Activated CD4-positive, alpha-beta T cell treated with anti-CD3 and anti-CD28 coated beads for 1 hour (primary cell): ENCODE measurements at places on chromosomes 3 and 15.

GRCh38 chr3:69881051-69881450 is 118.5 kb upstream of the SAMMSON start:
- DNase-seq, result no peak

GRCh38 chr15:78841376-78841706 is 30.1 kb upstream of the ADAMTS7 start:
- DNase-seq, result no peak

GRCh38 chr3:32780735-32781210 is 37.0 kb upstream of the TRIM71 start:
- no peak for DNase-seq

GRCh38 chr3:135215516-135215915 is 420.5 kb downstream of the EPHB1 start:
- no peak for DNase-seq

DNA sequence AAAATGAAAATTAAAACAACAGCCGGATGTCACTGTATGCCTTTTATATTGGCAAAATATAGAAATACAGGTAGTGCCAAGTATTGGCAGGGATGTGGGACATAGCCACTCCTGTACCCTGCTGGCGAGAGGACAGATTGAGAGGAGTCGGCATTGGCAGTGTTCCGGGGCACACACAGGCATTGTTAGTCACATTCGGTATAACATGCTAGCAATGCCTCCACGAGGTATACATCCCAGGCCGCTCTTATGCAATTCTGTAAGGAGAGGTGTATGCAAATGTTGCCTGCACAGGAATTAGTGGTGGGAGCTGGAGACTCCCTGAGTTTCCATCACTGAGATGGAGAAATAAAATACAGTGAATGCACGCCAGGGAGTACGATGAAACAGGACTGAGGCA is 99.4 kb upstream of the DLG1 start:
- no peak for DNase-seq

GRCh38 chr3:128605091-128606046 is 45.2 kb downstream of the RPN1 start:
- DNase-seq, result no peak

GRCh38 chr3:129382366-129382765 is 46.1 kb downstream of the EFCAB12 start:
- no peak for DNase-seq

- DNase-seq, result no peak
Measured at GRCh38 chr3:53104762-53105161, 25.5 kb downstream of the RFT1 start.

GRCh38 chr15:56491110-56491722 is 26.3 kb upstream of the MNS1 start:
- DNase-seq, result no peak

GRCh38 chr3:159260049-159260662 is 458.3 kb downstream of the MFSD1 start:
- no peak for DNase-seq

GRCh38 chr15:65926459-65926858 is 57.2 kb downstream of the RAB11A start:
- no peak for DNase-seq

DNA sequence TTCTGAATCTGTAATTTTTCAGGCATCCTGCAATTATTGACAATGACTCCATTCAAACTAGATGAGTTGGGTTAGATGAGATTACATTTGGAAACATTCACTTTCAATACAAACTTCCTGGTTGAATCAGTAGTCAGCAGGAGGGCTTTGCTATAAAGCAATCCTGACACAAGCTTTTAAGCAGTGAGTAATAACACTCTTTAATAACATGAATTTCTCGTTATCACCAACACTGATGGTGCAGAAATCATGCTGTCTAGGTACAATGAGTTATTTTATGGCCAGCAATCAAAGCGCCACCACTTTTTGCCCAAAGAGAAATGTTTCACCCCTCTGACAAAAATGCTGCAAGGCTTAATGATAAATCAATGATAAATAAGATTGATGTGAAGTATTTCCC is 474.8 kb upstream of the CNTN4 start:
- no peak for DNase-seq

DNA sequence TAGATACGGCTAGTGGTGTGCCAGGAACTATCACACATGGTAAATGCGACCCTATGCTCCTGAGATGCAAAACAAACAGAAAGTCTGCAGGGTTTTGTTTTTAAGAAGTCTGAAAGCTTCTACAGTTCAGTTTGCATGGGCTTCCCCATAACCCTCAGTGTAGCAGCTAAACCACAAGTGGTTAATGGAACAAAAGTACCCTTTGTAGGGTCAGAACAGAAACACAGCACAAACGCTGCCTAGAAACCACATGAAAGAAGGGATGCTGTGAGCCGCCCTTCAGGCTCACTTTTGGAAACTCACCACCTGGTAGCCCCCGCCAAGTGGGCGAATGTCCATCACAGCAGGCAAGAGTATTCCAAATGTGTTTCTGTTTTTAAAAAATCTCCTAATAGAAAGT is 46.2 kb downstream of the CTDSPL start:
- DNase-seq, result no peak

GRCh38 chr15:71333136-71333700 is 217.9 kb downstream of the THSD4 start:
- DNase-seq, result no peak

DNA sequence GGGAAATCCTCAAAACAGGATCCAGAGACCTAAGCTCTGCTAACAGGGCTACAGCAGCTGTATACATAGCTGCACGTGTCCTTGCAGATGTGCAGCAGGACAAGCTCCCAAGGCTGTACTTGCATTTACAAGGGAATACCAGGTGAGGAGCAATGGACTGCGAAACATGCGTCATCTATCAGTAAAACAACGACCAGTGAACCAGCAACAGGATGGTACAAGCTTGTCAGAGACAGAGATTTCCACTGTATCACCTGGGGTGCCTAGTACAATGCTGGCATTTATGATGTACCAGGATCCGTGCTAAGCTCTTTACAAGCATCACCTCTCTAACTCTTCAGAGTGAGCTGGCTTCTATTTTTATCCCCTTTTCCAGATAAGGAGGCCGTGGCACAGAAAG is 227.3 kb downstream of the FOXP1 start:
- no peak for DNase-seq

DNA sequence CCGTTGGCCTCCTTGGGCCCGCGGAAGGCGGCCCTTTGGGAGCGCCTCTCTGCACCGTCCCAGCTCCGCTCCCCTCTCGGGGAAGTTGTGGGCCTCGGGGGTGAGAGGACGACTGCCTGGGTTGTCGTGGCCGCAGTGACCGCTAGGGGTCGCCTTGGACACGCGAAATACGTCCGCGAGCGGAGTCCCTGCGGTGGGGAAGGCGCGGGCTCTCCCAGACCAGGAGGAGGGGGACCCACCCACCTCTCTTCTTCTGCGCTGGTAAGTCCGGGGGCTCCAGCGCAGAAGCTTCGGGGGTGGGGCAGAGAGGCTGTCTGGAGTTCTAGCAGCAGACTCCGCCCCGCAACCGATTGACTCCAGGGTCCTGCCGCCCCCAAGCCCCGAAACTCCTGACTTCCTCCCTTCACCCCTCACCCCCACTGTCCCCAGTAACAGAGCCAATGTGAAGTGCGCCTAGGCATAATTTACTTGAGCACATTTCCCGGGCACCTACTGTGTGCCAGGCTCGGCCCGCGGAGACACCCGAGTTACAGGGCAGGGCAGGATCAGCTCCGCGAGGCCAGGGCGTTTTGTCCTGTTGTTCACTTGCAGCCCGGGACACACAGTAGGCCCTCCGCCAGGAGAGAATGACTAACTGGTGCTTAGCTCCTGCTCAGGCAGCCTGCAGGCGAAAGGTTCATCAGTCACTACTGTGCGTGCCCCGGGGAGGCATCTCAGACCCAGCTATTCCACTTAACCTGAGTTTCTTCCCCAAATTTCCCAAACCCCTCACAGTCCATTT is 32.8 kb downstream of the DNASE1L3 start:
- DNase-seq, result peak; percentile 80

GRCh38 chr3:24616110-24616829 is 121.6 kb upstream of the THRB start:
- no peak for DNase-seq

- no peak for DNase-seq
Measured at GRCh38 chr15:70892912-70893560, 410 bp downstream of the LRRC49 start.

- peak; percentile 17 for DNase-seq
Measured at GRCh38 chr3:10419637-10420232, 85.7 kb downstream of the ATP2B2 start.

- DNase-seq, result no peak
Measured at GRCh38 chr3:34650131-34650530, 851.7 kb downstream of the PDCD6IP start.

DNA sequence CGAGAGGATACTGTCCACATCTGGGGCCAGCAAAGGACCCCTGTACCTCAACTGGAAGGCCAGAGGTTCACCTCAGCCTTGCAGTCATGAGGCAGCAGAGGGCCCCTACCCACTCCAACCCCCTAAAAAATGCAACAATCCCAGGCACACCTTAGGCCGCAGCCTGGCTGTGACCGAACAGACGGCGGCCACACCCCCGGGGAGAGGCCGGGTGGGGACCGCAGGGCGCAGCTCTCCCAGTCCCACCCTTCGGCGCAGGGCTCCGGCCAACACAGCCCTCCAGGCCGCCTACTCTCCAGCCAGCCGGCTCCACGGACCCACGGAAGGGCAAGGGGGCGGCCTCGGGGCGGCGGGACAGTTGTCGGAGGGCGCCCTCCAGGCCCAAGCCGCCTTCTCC is 457 bp upstream of the DNAJA4 start:
- DNase-seq, result no peak

DNA sequence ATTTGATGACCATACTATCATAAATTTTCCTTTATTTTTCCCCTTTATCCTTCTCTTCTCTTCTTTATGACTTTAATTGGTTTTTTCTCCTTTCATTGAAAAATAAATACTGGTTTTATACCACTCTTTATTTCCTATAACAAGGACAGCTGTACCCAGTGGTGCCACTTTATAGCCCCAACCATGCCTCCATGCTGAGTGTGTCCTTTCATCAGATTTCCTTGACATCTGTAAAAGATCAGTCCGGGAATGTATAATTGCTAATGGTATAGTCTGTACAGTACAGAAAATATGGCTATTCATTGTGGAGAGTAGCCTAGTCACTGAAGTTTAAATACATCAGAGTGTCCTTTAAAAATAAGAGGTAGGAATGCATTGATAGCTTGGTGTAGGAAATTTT is 74.6 kb downstream of the EPHA3 start:
- no peak for DNase-seq

DNA sequence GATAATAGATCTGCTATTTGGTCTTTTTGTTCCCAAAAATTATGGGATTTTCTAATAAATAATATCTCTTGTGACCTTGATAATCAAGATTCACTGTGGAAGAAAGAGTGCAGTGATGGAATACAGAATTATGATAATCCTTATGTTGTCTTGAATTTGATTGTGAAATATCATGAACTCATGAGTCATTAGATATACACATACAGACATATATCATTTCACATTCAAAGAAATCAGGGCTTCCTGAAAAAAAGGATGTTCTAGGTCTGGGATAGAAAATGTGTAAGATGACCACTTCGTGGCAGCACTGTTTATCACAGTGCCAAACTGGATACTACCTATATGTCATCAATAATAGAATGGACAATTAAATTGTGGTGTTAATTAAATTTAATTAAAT is 97.7 kb downstream of the DPH6 start:
- DNase-seq, result no peak

- DNase-seq, result no peak
Measured at GRCh38 chr3:187077085-187077484, 62.2 kb downstream of the RPL39L start.

- DNase-seq, result no peak
Measured at GRCh38 chr15:41949401-41950126, 22.8 kb downstream of the EHD4 start.

DNA sequence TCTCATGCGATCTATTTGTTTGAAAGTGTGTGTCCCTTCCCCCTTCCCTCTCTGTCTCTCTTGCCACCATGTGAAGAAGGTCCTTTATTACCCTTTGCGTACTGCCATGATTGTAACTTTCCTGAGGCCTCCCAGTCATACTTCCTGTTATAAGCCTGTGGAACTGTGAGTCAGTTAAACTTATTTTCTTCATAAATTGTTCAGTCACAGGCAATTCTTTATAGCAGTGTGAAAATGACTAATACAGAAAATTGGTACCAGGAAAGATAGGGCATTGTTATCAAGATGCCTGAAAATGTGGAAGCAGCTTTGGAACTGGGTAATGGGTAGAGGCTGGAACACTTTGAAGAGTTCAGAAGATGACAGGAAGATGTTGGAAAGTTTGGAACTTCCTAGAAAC is 743.7 kb upstream of the NECTIN3 start:
- DNase-seq, result no peak

DNA sequence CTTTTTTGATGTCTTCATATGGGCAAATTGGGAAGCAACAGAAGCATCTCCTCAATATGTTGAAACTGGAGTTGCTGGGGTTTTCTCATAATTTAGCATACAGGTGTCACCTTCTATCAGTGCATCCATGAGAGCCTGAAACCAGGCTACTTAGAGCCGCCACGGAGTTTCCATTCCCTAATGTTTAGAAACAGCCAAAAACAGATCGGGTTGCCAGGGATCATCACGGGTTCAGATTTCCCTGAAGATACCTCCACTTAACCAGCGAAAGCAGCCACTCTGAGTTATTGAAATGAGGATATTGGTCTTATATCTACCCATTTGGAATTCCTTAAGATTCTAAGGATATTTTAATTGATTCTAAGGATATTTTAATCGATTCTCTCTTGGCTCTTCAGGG is 14.5 kb downstream of the TERB2 start:
- DNase-seq, result no peak

- no peak for DNase-seq
Measured at GRCh38 chr15:96207377-96208006, 123.0 kb upstream of the NR2F2 start.

DNA sequence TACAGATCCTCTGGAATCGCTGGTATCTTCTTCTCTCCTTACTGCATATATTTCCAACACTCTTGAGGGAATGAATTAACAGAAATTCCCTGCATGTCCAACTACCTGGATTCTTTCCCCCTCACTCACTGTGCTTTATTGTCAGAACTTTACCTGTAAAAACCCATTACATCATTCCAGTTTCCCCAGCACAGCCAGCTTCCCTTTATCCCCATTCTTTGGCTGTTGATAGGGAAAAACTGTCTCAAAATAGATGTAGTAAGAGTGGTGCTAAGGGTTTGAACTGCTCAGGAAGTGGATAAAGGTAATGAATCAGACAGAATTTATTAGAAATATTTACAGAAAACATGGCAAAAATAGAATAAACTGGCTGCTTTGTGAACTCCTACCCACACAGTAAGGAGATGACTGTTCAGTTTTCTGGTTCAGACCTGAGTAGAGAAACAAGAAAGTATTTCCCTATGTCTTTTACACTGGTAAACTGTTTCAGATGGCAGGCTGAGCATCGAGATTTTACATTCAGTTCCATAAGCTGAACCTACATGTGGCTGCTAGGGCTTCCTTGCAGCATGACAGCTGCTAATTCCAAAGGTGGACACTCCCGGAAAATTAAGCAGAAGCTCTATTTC is 188.4 kb downstream of the CPNE4 start:
- DNase-seq, result no peak

- DNase-seq, result no peak
Measured at GRCh38 chr3:157336252-157337009, 100.2 kb upstream of the PTX3 start.

- no peak for DNase-seq
Measured at GRCh38 chr3:21345382-21345976, 405.5 kb downstream of the ZNF385D start.
